Effector memory CD4-positive, alpha-beta T cell (primary cell): ENCODE measurements at places on chromosomes 3 and 15.

- no peak for DNase-seq
Measured at GRCh38 chr15:72939514-72940228, 112.6 kb upstream of the NEO1 start.

DNA sequence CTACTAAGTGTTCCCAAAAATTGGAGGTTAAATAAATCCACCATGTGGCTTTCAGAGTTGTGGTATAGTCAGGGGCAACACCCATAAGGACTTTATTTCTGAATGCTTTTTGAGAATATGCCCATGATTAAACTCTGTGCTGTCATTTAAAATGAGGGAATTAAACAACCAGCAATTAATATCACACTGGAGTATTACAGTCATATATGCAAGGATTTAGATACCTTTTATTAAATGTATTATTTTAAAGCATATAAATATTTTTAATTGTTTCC is 227.6 kb downstream of the ZPLD1 start:
- no peak for DNase-seq

DNA sequence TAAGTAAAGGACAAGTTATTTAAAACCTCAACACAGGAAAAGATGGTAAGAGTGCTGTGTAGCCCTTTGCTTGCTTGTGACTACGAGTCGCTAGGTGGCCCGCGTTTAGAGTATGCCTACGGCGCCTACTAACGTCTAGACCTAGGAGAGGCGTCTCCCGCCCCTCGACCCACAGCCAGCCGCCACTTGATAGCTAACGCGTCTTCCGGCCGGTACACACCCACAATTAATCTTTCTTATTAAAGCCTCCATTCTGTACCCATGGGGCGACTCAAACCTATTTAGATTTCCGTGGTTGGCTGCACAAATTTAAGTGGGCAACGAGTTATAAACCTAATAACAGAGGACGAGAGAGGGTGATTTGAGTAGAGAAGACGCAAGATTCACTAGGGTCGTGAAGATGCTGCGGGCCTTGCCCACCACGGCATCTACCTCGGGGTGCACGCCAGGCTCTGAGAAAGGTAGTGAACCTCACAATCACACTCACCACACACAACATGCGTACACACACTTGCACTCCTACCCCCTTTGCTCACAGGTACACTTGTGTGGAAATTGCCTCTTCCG is 12.0 kb downstream of the SOX2 start:
- no peak for DNase-seq

- DNase-seq = no peak
Measured at GRCh38 chr3:120119846-120120510, 25.7 kb upstream of the GSK3B start.

DNA sequence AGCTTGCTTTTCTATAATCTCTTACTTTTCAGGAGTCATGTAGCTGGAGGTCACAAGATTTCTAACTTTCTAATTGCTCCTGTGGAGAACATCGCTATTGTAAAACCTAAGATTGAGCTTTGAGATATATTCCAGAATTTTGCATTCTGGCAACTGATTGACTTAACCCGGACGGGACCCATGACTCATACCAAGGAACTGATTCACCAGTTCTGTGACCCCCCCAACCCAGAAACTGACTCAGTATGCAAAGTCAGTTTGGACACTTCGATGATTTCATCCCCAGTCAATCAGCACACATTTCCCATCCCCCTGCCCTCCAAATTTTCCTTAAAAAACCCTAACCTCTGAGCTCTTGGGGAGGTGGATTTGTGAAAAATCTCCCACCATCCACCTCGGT is 396.5 kb upstream of the GBE1 start:
- no peak for DNase-seq

- DNase-seq = no peak
Measured at GRCh38 chr3:179853176-179853575, 183.6 kb downstream of the PEX5L start.

- no peak for DNase-seq
Measured at GRCh38 chr15:44710236-44711095, 657 bp downstream of the PATL2 start.

DNA sequence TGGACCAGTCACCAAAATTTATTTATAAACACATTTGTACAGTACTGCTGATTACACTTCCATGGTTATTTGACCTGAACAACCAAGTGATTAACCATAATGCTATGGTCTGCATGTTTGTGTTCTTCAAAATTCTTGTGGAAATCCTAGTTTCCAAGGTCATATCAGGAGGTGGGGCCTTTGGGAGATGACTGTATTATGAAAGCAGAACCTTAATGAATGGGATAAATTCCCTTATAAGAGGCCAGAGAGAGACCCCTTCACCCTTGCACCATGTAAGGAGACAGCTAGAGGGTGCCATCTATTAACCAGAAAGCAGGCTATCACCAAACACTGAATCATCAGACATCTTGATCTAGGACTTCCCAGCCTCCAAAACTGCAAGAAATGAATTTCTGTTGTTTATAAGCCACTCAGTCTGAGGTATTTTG is 1.9 kb downstream of the SCAPER start:
- DNase-seq = no peak

- DNase-seq = no peak
Measured at GRCh38 chr3:42988566-42988965, 9.5 kb downstream of the GASK1A start.
